Omental fat pad (tissue), 4 donors: ENCODE measurements at places on chromosomes 7 and 10. TPM values are rescaled to one million over a fixed set of nuclear protein-coding genes. Genes with fewer than 3 reads are reported as not detected.

DNA sequence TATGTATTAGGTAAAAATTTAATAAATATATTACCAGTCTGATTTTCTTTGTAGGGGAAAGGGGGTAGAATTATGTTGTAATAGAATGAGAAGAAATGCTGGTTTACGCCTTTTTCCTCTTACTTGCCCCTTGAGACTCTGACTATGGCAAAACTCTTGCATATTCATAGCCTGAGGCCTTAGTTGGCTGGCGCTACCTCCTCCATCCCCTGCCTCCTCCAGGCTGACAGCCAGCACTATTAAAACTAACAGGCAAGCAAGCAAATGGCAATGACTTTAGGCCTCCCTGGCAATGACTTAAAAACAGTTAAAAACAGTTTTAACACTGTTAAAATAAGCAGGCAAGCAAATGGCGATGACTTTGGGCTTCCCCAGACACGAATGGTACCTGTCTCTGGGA lies 14.4 kb downstream of the PKD2L1 start:
- DNase-seq = no peak

- DNase-seq = no peak
These were observed 44.6 kb downstream of the VSTM4 start for GRCh38 chr10:49070701-49071100.

- DNase-seq = no peak
These were observed 58.4 kb upstream of the FZD8 start for GRCh38 chr10:35700487-35700882.

DNA sequence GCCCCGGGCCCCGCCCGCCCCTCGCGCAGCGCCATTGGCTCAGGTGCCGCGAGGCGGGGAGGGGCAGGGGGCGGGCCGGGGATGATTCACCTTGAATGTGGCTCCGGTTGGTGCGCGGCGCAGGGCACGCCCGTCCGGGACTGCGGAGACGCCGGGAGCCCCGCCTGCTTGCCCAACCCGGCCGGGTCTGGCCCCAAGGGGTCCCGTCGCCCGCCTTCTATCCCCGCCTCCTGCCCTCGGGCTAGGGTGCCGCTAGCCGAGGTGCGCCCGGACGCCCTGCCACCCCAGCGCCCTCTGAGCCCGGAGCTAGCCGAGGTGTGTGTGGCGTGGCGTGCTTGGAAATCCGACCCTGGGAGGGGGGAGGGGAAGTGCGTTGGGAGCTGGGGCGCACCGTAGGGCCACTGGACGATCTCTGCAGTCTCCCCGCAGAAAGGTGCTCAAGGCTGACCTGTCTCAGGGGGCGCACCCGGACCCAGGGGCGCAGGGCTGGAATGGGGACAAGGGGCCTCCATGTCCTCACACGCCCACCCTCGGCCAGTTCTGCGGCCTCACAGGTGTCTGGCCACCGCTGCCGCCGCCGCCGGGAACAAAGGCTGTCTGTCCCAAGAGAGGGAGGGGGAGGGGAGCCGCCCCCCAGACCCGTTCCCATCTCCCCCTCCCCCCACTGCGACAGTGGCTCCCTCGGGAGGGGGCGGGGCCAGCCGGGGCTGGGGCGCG lies 168.9 kb downstream of the NRF1 start:
- peak; percentile 43 for DNase-seq

DNA sequence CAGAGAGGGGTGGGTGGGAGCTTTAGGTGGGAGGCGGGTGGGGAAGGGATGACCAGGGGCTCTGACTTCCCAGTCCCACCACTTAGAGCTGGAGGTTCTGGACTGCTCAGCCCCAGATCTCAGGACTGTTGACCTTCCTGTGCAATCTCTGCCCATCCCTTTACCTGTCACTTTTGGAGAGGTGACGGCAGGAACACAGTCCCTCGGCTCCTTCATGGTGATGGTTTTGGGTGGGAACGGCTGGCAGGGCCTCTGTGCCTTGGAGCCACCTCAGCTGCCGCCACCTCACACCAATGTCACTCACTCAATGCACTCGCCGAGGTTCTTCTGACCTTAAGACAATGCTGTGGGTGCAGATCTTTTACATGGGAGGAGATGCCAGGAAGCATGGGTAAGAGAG lies 49.0 kb downstream of the TMEM270 start:
- DNase-seq = no peak

- DNase-seq = no peak
These were observed 85.9 kb downstream of the XPNPEP1 start for GRCh38 chr10:109837384-109837783.

GRCh38 chr10:99927721-99928280 lies 81.9 kb downstream of the DNMBP start:
- no peak for DNase-seq

DNA sequence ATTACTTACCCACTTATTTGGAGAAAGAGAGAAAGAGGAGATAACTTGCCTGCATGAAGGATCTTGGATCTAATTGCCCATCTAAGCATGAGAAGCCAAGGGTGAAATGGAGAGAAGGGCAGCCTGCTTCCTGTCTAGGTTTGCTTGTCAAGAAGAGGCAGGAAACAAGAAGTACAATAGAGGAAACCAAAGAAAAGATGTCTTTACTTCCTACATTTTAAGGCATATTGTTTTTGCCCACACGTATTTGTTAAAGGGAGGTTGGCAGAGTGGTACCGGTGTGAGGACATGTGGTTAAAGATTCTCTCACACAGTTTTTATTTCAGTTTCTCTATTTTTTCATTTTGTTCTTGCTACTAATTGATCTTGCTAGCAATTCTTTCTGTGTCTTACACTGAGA lies 6.0 kb upstream of the TAS2R38 start:
- DNase-seq = no peak

DNA sequence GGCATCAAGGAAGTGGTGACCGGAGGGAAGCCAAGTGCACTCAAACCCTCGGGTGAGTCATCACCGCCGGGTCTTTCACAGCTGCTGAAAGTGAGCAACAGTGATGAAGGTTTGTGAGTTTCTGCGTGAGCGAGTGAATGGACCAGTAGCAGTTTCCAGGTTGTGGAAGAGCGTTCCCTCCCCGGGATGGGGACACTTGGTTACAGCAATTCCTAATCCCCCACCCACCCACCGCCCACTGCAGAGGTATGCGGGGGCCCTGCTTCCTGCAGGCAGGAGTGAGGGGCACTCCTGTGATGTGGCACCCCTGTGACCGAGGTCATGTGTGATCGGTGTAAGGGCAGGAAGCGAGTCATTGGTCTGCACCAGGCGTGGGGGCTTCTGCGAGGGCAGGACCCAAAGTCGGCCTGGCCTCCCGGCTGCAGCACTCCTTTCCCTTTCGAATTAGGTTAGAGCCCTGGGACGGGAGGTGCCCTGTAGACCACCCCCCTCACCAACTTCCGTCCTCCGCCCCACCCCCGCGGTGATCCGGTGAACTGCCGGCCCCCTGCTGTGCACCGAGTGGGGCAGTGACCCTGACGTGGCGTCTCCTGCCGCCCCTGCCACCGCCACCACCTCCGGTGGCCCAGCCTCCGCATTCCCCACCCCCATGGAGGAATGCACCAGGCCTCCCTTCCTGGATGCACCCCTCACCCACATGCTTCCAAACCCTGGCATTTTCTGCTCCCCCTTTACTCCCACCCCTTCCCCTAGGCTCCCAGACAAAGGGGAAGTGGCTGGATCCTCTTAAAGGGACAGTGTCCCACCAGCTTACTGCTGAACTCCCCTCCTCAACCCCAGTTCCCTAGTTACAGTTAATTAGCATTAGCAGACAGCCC lies 10.9 kb downstream of the LIMK1 start:
- peak; percentile 75 for DNase-seq

GRCh38 chr7:105637755-105638154 lies 56.5 kb upstream of the EFCAB10 start:
- no peak for DNase-seq

- no peak for DNase-seq
These were observed at the start of gene NOD1 for GRCh38 chr7:30478349-30479201. Gene NOD1 (minus strand): TSS chr7:30478784. CDS start chr7:30456921, 21,863 bp downstream.

DNA sequence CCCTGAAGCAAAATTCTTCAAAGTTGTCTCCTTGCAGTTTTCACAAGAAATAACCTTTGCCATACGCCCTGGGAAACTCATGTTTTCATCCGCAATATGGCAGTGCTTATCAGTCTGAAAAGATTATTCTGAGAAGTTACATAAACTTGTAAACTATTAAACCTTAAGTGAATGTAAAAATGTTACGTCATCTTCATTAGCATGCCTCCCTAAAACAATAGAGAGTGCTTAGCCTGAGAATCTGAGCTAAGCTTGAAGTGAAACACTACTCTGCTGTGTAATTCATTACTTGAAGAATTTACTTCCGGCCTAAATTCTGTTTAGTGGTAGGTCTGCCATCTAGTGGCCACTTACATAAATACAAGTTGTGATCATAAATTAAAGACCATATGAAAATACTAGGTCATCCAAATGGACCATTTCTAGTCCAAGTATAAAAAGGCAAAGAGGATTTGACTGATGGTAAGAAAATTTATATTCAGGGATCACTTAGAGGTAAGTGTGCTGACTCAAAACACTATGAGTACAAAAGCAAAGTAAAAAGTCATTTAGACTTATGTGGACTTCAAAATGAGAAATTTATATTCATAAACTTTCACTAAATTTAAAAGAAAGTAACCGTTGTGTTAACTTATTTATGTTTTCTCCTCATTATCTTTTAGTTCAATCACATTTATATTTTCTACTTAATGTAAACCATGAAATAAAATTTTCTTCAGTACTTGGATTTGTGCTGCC lies 745.1 kb upstream of the LRRTM3 start:
- DNase-seq = no peak

DNA sequence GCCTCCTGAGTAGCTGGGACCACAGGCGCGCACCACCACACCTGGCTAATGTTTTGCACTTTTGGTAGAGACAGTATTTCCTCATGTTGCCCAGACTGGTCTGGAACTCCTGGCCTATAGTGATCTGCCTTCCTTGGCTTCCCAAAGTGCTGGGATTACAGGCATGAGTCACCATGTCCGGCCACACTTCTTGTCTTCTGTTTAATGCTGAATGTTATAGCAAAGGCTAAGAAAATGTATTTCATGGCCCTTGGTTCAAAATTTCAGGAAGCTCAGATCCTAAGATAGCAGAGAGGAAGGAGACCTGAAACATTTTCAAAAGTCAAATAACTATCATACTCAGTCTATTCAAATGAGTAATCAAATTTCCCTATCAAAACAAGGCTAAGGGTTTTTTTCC lies 229.6 kb downstream of the BAMBI start:
- no peak for DNase-seq

DNA sequence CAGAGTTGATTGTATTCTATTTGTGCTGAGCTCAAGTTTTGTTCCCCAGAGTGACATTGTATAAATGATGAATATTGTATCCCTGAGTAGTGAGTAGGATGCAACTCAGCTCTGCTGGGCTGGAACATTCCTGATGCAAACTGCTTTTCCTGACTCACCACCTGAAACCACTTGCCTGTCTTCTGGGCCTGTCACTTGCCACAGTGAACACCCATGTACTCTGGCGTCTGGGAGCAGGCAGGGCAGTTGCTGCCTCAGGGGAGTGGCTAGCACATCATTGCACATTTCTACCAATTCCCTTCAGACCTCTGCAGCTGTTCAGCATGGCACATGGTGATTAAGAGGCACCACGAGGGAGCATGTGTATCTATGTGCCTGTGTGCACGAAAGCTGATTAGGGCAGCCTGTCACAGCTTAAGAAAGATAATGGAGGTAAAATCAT lies 157.3 kb downstream of the SND1 start:
- no peak for DNase-seq

DNA sequence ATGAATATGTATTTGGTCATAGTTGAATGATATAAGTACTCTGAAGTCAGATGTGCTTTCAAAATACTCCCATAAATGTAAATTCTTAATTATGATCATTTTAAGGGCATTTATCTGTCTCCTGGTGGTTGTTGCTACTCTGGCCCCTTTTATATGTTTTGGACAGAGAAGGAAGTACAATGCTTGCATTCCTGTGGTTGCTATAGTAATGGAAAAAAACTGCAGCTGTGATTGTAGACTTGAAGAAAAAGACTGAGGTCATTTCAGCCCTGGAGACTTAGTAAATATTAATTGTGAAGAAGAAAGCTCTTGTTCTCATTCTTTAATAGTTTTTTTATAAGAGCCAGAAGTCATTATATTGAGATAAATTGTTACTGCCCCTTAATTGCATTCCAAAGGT lies 70.2 kb upstream of the FERD3L start:
- DNase-seq = no peak

DNA sequence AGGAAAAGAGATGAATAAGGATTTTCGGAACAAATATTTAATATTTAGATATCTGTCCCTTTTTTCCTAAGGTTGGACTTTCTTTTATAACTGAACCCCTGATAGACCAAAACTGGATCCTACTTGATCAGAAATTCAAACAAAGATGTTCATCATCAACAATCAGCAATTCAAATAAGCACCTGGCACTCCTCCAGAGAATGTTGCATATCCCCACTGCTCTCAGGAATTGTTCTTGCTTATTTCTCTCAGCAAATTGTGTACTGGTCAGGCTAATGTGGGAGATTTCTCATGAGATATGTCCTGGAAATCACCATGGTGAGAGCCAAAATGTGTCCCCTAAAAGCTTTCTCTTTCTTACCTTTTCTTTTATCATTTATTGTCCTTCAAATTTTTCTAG lies 40.3 kb upstream of the LHFPL3 start:
- no peak for DNase-seq

GRCh38 chr7:32905175-32905662 lies 13.7 kb upstream of the KBTBD2 start:
- no peak for DNase-seq

- DNase-seq = no peak
These were observed 133.7 kb upstream of the SEMA3E start for GRCh38 chr7:83782628-83783027.

DNA sequence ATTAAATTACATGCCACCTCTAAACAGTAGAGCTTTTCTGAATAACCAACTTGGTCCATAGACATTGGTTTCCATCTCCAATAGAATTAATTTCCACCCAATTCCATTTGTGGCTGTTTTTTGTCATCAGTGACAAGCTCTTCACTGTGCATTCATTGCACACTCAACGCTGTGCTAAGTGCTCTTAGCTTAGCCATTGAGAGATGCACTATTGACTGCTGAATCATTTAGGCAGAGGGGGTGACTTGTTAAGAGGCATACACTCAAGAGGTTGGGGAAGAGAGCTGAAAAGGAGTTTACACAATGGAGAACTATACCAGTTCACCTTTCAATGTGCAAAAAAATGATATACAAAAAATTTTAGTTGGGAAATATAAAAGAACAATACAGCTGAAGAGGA lies 31.9 kb upstream of the CBLL1 start:
- no peak for DNase-seq

DNA sequence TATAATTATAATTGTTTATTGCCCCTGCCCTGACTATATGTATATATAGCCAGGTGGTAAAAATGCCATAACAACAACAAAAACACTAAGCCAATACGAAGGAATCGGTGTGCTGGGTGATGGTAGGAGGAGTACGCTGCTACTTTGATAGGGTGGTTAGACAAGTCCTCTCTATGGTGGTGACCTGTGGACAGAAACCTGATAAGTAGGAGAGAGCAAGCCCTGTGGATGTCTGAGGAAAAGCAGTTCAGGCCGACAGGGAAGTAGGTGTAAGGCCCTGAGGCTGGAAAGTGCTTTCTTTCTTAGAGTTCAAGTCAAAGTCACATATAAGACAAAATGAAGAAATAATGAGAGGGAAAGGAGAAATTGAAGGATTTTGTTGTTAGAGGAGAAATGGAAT lies 823.8 kb upstream of the CELF2 start:
- no peak for DNase-seq

UBTD1 gene
- total RNA-seq = 20.9 TPM

SRRM3 gene
- 2.0 TPM for total RNA-seq

LRRD1 gene
- not detected for total RNA-seq

TMEM273 gene
- total RNA-seq = 12.2 TPM

PODXL gene
- 71.3 TPM for total RNA-seq

UCMA gene
- total RNA-seq = not detected

CTTNBP2 gene
- total RNA-seq = 12.6 TPM

SPAG6 gene
- not detected for total RNA-seq

AASS gene
- 92.7 TPM for total RNA-seq

SYT15B gene
- 1.7 TPM for total RNA-seq

NUPR2 gene
- total RNA-seq = not detected

AP5Z1 gene
- 24.9 TPM for total RNA-seq

GPR26 gene
- total RNA-seq = not detected
